ENCODE measurements at places on chromosomes 13 and 19. TPM values are rescaled to one million over a fixed set of nuclear protein-coding genes. Genes with fewer than 3 reads are reported as not detected.
A peak's percentile ranks its signal among the peaks of the same experiment; 100 is the strongest.

DNA sequence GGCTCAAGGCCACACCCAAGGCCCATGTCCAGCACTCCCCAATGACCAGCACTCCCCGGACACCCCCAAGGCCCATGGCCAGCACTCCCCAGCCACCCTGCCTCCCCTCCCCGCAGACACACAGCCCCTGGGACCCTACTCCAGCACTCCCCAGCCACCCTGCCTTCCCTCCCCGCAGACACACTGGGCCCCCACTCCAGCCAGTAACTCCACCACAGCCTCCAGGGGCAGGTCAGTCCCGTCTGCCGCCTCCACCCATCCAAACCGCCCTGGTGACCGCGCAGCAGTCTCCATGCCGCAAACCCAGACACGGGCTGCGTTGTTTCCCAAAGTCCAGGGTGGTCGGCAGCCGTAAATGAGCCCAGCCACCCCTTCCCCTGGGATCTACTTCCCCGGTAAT is 70.7 kb downstream of the SPACA7 start:
- DNase-seq = no peak

DNA sequence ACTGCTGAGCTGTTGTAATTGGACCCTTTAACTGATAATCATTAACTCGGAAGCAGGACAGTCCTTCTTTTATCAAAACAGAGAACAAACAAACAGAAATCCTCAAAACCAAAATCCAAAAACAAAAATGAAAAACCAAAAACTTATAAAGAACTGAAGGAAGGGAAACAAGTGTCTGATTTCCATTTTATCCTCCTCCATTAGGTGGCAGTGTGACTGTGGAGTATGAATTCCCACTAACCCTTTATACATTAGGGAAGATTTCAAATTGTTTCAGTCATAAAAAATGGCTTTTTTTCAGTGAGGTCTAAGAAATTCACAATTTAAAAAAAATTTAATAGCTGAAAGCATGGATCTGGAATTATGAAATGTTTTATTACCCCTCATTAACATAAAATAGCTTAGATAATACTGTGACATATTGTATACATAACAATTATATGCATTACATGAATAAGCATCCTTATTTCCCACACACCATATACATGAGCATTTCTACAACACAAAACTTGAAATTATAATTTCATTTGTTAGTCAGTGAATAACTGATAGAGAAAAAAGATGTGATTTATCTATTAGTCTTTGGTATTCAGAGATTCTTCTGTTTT is 1074.3 kb upstream of the PCDH9 start:
- DNase-seq = no peak

- DNase-seq = peak; percentile 39
Observed at GRCh38 chr13:64164435-64164834, 2748.8 kb upstream of the PCDH20 start.

DNA sequence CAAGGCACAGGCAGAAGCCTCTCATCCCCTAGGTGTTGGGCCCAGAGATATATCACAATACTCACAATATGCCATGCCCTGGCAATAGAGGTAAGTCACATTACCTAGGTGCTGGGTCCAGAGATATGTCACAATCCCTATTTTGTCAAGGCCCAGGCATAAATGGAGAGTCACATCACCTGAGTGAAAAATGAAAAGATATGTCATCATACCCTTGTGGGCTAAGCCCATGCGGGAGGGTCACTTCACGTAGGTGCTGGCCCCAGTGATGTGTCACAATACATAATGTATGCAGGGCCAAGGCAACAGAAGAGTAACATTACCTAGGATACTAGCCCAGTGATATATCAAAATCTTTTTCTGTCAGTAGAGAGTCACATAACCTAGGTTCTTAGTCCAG is 127.0 kb downstream of the ZNF675 start:
- DNase-seq = no peak

DNA sequence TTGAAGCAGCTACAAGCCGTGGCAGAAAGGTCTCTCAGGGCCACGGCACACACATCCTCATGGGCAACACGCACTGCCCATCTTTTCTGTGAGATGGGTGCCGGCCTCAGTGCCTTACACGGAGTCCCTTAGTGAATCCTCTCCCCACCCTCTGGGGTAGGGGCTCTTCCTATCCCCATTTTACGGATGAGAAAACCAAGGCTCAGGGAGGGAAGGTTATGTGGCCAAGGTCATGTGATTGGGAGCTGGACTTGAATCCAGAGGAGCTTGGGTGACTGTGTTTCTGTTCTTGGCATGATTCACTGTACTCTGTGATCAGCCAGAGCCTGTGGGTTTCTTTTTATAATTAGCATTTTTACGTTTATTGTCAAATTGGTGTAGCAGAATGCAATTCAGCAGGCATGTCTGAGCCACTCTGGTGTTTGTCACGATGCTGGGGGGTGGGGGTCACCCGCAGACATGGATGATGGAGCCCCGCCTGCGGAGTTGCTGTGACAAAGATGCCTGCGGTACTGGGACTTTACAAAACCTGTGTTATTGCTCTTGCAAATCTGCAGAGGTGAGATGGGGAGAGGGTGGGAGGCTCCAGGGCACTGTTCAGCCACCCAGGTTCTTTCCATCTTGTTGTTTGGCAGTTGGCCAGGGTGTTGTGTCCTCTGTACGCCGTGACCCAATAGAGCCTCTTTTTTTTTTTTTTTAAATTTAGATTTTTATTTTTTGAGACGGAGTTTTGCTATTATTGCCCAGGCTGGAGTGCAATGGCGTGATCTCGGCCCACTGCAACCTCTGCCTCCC is 4.5 kb downstream of the SCN1B start:
- DNase-seq = no peak

GRCh38 chr19:23116802-23117571 is at the start of gene ZNF730:
Gene ZNF730, plus strand, starts transcription at chr19:23117025. Its CDS starts 149 bp downstream, at chr19:23117174.
- peak; percentile 57 for DNase-seq

DNA sequence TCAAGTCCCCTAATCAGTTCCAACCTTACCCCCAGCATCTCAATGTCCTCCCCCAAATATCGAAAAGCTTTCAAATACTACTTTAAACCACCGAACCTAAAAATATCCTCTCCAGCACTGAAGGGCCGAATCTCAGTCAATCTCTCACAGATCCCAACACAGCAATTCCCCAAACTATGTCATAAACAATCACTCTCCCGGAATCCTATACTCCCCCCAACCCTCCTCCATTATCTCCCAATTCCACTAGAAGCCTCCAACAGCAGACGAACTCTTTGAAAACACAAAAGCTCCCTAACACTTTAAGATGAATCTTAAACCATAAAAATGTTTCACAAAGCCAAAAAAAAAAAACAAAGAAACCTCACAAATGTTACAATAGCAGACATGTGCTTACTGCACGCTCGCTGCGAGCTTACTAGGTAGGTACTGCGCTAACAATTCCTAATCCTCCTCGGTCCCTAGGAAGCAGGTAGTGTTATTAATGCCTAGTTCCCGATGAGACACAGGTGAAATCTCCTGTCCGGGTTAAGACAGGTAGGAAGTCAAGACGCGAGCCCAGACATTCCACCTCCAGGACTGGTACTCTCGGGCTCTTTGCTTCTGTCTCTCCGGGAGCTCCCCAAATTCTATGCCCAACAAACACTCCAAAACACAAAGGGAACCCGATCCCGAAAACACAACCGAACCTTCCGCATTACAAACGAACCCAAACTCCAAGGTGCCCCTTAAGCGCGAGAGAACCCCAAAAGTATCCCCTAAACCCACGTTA is 14.2 kb downstream of the FBXO46 start:
- no peak for DNase-seq

- DNase-seq = no peak
Observed at GRCh38 chr13:21137696-21138095, 38.7 kb downstream of the SKA3 start.

GRCh38 chr19:1019980-1020867 is 699 bp downstream of the TMEM259 start:
- peak; percentile 78 for DNase-seq

DNA sequence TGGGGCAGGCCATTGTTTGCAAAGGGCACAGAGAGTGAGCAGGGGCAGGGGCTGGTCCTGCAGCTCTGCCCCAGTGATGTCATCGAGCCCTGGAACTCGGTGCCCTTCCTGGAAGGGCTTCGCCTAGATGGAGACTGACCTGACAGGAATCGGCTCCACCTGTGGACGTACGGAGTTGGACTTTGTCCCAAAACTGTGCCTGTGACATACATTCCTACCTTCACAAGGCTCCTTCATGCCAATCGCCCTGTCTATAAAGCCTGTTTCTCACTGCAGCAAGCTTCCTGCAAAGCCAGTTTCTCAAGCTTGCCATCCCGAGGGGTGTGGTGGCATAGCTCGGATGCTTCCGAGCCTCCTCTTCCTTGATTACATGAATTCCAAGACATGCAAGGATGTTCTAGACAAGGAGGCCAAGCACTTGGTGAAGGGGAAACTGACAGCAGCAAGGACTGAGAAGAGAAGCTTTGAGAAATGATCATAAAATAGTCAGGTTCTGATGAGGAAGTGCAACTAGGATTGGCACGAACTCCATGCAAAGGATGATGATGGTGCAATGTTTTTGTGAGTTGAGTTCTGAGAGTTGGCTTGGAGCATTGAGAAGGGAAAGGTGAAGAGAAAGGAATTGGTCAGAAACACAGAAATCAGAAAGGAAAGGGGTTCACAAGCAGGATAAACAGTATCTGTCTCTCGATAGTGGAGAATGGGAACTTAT is 73.6 kb upstream of the STK24 start:
- no peak for DNase-seq

- DNase-seq = no peak
Observed at GRCh38 chr19:29551774-29552173, 26.0 kb downstream of the VSTM2B start.

DNA sequence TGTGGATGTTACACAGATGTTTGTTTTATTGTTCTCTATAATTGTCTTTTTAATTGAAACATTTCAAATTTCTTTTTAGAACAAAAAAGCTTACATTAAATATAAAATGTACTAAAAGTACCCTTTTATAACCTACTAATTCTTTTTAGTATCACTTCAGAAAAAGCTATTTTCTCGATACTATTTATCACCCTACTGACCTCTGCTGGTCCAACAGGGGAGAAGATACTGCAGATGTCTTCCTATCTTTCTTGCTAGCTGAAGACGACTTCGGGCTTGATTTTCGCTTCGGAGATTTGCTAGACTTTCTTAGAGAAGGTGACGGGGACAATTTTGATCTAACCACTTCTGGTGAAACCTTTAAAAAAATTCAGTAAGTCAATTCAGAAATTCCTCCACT is 42.4 kb downstream of the ZC3H13 start:
- DNase-seq = no peak

Gene ZNF563
- 2.5 TPM for total RNA-seq

Gene NALCN
- total RNA-seq = 0.20 TPM

Gene IGFLR1
- total RNA-seq = 31.7 TPM

Gene ADGRE3
- total RNA-seq = not detected

Gene PIAS4
- 9.9 TPM for total RNA-seq

Gene CNN1
- 1.5 TPM for total RNA-seq

Gene ZNF714
- 1.1 TPM for total RNA-seq

Gene PABPC3
- not detected for total RNA-seq

Data from right lobe of liver (tissue), 6 donors.